ENCODE measurements at places on chromosomes 16 and 17.

- no peak for DNase-seq
Observed at GRCh38 chr16:81696961-81697615, 82.0 kb upstream of the PLCG2 start.

DNA sequence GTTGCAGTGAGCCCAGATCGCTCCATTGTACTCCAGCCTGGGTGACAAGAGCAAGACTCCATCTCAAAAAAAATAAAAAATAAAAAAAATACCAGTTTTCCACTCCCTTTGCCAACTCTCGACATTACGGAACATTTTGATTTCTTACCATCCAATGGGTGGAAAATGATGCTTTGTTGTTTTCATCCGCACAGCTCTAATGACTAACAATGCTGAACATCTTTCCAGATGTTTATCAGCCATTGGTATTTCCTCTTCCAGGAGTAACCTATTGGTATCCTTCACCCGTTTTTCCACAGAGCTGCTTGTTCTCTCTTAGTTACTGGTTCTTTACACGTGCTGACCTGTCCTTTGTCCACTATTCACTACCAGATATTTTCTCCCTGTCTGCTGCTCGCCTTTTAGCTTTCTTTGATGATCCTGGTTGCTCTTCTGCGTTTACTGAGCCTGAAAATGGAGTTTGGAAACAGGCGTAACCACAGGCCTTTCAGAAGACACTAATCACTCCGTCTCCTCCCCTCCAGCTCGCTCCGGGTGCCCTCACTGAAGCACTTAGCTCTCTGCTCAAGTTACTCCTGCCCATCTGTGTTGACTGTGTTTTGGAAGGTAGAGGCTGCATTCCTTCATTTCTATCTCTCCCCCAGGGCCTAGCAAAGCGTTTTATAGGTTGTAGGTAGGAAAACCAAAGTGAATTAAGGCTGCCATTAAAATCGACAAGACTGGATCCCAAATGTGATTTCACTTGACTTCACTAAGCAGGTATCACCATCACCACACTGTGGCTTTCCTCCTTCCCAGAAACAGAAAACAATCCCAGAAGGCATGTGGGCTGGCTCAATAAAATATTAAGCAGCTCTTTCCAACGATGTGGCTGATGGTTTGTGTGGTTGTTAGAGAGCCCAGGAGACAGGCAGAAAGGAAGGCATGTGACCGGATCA, 8.9 kb downstream of the SHPK start:
- no peak for DNase-seq

GRCh38 chr16:73739049-73739769, 557.4 kb upstream of the PSMD7 start:
- DNase-seq: no peak

GRCh38 chr17:7407485-7408251, at the start of gene NLGN2:
Gene NLGN2, plus strand, starts transcription at chr17:7407845. Its CDS starts 411 bp downstream, at chr17:7408256.
- DNase-seq: no peak

- DNase-seq: no peak
Observed at GRCh38 chr17:81932333-81932983, 4.6 kb downstream of the PYCR1 start.

- DNase-seq: no peak
Observed at GRCh38 chr16:55577887-55578286, 11.4 kb downstream of the CAPNS2 start.

DNA sequence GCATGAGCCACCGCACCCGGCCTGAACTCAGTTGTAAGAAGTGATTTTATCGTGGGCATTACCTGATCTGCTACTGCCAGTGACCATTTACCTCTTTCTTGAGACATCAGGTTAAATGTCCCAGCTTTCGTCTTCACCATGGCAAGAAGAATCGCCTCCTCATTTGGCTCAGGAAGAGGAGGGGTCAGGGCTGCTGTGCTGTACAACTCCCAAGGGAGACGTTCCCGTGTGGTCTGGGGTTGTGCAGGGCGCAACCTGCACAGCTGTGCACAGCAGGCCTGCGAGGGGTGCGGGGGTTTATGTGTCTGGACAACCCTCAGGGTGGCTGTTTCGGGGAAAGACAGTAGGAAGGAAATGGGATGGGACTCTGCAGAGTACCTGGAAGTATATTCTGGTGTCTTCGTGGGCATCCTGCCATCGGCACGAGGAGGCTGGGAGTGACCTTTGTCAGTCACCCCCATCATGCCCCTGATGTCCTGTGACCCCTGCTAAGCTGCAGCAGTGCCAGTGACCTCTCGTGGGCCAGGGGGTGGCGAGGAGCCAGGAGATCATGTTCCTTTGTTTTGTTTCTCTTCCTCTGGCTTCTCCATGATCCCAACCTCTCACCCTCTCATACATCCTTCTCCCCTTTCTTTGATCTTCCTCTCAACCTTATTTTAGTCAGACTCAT, 27.3 kb downstream of the CIBAR2 start:
- no peak for DNase-seq

DNA sequence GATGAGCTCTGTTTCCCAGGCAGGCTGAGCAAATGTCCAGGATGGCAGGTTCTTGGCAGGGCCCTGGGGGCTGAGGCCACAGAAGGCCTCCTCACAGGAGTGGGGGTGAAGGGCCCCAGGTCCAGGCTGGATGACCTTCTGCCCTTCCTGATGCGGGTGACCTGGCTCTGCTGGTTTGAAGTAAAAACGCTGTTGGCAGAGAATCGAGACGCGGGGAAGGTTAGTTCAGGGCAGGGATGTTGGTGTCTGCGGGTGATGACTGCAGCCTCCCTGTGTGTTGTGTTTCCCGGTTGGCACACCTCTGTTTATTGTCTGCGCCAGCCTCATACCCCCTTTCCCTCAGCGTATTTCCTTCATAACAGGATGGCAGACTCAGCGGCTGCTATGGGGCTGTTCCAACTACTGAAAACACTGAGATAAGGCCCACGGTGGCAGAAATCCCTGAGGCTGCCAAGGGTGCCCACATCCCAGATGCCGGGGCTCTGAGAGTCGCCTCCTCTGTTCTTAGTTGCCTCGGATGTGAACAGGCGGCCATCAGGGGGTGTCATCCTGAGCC, 104.6 kb downstream of the METRNL start:
- DNase-seq: peak; percentile 55

- DNase-seq: peak; percentile 26
Observed at GRCh38 chr16:49498264-49498663, 124.7 kb downstream of the C16orf78 start.

DNA sequence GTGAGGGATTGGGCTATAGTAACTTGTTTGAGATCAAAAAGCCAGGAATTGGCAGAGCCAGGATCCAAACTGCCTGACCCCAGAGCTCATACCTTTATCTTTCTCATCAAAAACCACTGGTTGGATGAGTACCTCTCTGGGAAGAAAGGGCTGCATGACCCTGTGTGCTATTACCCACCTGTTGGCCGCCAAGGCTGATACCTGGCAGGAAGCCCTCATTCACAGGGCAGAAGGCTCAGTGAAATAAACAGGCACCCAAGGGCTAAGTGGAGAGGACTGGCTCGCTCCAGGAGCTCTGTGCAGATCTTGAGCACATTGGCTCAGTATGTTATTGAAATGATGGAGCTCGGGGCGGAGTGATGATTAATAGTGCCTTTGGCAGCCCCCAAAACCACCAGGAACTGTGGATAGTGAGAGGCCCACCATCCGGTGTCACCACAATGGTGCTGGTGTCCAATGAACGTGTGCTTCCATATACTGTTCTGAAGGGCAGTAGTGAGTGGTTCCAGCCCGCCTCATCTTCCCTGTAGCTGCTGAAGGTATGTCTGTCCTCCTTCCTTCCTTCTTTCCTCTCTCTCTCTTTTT, 197.6 kb downstream of the MSI2 start:
- no peak for DNase-seq

GRCh38 chr16:31094088-31094423, 541 bp downstream of the VKORC1 start:
- no peak for DNase-seq

- DNase-seq: no peak
Observed at GRCh38 chr17:57010487-57010886, 32.6 kb downstream of the SCPEP1 start.

DNA sequence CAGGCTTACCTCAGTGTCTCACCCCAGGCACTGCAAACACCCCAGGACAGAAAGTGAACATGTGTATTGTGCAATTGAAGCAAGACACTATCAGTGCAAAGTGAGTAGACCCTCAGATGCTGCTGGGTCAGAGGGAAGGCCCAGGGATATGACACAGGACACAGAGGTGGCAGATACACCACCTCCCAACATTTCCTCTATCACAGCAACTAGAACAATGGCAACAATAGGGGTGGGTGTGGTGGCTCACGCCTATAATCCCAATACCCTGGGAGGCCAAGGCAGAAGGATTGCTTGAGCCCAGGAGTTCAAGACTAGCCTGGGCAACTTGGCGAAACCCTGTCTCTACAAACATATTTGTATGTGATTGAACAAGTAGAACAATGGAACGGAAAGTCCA, 22.5 kb downstream of the MILR1 start:
- no peak for DNase-seq

Measured in left forelimb (tissue), 1 donor.